ENCODE measurements at places on chromosomes 16 and 17. TPM values are rescaled to one million over a fixed set of nuclear protein-coding genes. Genes with fewer than 3 reads are reported as not detected.

- DNase-seq, result no peak
Measured at GRCh38 chr16:29820730-29821642, 724 bp downstream of the MVP start.

DNA sequence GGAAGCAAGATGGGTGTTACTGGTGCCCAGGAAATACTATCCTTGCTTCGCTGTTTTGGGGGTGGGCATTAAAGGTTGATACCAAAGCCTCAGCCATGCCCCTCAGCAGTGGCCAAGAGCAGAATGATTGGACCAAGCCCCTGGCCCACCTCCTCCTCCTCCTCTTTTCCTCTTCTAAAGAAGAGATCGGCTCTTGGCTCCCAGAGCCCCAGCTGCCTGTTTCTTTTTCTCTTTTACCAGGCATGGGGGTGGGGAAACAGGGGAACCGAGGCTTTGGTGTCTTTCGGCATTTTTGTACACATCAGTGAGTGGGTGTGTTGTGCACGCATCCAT lies 5.8 kb downstream of the THRA start:
- no peak for DNase-seq

GRCh38 chr17:22273308-22273707 lies 581.0 kb downstream of the KCNJ18 start:
- no peak for DNase-seq

DNA sequence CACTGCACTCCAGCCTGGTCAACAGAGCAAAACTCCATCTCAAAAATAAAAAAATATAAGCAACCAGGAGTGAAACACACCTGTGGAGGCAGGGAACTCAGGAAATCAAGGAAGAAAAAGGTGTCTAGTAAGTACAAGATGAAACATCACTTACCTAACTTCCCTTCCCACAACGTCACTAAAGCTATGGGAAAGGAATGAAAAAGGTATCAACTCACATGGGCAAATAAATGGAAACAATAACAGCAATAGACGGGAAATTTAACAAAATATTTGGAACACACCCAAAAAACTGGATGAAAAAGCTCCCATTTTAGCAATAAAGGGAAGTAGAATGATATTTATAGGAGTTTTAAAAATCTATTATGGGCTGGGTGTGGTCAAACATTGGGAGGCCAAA lies 31.1 kb downstream of the DDX19A start:
- no peak for DNase-seq

DNA sequence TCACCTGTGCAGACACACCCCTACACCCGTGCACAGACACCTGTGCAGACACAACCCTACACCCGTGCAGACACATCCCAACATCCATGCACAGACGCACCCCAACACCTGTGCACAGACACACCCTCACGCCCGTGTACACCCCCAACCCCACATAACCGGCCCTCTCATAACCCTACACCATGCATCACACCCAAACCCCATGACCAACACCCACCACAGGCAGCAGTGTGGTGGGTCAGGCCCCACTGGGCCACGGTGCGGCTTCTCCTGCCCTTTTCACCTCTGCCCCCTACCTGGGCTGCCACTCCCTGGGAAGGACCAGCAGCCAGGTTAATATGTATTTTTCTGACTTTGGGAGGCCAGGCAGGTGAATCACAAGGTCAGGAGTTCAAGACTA lies 4.2 kb upstream of the SLC16A3 start:
- no peak for DNase-seq

DNA sequence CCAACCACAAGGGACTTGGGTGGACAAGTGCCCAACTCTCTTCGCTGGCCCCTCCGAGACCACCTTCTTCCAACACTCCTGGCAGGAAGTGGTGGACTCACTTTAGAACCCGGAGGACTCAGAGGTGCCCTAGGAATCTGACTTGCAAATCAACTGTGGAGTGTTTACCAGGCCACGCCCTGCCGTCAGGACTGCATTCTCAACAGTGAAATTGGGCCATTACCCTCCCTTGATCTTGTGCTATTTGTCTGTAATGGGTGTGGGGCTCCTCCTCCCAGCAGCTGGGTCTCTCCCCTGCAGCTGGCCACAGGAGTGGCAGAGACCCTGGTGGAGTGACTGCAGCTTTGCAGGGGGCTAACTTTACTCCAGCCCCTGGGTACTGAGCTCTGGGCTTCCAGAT lies 212.2 kb upstream of the RPL38 start:
- no peak for DNase-seq

DNA sequence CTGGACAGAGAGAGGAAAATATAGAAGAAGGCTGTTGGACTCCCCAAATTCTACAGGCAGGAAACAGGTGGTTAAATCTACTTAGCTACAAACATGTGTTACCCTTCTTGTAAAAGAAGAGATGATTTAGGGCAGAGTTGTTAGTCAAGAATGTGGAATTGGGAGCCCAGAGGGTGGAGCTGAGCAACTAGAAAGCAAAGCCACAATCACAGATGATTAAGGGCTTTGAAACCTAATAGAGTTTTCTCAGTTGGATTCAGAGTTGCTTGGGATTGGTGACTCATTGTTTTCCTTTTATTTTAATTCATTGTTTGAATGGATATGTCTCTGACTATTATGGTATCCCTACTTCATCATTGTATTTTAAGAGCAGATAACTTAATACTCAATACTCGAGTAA lies 6.2 kb downstream of the ACSM5 start:
- no peak for DNase-seq

DNA sequence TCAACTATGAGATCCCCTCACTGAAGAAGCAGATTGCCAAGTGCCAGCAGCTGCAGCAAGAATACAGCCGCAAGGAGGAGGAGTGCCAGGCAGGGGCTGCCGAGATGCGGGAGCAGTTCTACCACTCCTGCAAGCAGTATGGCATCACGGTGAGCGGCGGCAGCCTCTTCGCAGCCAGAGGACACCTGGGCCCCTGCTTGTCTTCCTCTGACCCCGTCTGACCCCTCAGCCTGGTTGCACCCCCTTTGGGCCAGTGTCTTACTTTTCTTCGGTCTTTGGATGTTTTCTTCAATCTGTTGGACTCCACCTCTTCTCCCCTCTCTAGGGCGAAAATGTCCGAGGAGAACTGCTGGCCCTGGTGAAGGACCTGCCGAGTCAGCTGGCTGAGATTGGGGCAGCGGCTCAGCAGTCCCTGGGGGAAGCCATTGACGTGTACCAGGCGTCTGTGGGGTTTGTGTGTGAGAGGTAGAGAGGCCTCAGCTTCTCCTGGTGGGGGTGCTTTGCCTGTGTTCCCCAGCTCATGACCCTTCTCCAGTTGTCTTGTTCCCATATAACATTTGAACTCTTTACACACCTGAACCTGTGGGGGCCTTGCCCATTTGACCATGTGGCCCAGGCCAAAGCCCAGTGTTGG lies 4.4 kb downstream of the CDK5RAP3 start:
- no peak for DNase-seq

GRCh38 chr16:22624800-22625533 lies 114.3 kb downstream of the NPIPB5 start:
- no peak for DNase-seq

- no peak for DNase-seq
Measured at GRCh38 chr16:27242398-27242797, 26.2 kb downstream of the NSMCE1 start.

DNA sequence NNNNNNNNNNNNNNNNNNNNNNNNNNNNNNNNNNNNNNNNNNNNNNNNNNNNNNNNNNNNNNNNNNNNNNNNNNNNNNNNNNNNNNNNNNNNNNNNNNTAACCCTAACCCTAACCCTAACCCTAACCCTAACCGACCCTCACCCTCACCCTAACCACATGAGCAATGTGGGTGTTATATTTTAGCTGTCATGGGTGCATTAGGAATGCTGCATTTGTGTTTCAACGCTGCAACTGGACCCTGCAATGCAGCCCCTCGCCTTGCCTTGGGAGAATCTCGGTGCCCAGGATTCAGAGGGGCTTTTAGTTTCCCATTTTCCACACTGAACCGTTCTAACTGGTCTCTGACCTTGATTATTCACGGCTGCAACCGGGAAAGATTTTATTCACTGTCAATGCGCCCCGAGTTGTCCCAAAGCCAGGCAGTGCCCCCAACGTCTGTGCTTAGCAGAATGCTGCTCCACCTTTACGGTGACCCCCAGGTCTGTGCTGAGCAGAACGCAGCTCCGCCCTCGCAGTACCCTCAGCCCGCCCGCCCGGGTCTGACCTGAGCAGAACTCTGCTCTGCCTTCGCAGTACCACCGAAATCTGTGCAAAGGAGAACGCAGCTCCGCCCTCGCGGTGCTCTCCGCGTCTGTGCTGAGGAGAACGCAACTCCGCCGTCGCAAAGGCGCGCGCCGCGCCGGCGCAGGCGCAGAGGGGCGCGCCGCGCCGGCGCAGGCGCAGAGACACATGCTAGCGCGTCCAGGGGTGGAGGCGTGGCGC lies 43.3 kb downstream of the POLR3K start:
- DNase-seq, result no peak

- DNase-seq, result no peak
Measured at GRCh38 chr17:62581764-62582163, 45.7 kb upstream of the MRC2 start.

- DNase-seq, result no peak
Measured at GRCh38 chr17:42702446-42702845, 20.1 kb downstream of the CNTNAP1 start.

DNA sequence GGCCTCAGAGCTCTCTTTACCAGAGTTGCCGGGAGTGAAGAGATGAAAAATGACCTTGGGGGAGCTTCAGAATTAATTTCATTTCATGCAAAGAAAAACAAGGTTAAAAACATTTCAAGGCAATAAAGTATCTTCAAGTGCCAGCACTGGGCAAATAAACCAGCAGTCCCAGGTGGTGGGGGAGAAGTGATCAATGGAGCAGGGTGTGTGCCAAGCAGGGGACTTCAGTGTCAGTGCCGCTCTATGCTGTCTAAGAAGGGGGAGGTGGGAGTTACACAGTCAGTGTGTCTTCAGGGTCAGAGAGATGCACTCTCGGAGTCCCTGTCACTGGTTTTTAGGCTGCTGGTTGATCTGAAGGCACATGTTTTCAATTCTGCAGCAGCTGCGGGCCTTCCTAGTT lies 57.2 kb upstream of the MGAT5B start:
- DNase-seq, result no peak

GRCh38 chr17:12058535-12058934 lies 37.9 kb downstream of the MAP2K4 start:
- DNase-seq, result no peak

- DNase-seq, result no peak
Measured at GRCh38 chr17:3695129-3695722, 729 bp downstream of the P2RX5 start.

GRCh38 chr16:25580041-25580440 lies 111.7 kb upstream of the HS3ST4 start:
- no peak for DNase-seq

- DNase-seq, result no peak
Measured at GRCh38 chr17:29918922-29919856, 10.8 kb downstream of the SSH2 start.

- peak; percentile 37 for DNase-seq
Measured at GRCh38 chr16:71929048-71929447, 33.7 kb downstream of the IST1 start.

DNA sequence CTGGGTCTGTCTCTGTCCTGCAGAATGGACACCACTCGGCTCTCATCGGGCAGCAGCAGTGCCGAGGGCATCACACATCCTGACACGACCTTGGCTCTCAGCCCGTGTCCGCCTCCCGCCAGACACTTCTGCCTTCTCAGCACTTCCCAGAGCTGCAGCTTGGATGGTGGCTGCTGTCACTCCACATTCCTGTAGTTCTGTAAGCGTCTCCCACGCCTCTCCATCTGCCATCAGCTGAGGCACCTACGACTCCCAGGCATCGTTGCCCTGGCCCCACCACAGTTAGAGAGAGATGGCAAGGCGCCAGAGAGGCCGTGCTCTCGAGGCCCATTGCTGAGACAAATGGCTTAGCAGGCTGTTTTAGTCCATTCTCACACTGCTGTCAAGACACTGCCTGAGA lies 195.9 kb upstream of the CHMP6 start:
- DNase-seq, result no peak

DNA sequence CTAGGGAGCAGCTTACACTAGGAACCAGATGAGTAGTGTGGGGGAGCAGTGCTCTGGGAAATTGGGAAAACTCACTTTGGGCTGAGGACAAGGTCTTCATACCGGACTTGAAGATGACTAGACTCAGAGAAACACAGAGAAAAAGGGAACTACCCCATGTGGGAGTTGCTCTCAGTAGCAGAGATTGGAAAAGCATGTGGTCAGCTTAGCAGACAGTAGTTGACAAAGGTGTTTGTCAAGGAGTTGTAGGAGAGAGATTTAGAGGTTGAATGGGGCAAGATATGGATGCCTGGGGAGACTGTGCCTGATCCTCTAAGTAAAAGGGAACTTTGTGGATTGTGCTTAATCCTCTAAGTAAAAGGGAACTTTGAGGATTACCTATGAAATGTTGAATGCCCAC lies 194.5 kb upstream of the COX10 start:
- DNase-seq, result no peak

DNA sequence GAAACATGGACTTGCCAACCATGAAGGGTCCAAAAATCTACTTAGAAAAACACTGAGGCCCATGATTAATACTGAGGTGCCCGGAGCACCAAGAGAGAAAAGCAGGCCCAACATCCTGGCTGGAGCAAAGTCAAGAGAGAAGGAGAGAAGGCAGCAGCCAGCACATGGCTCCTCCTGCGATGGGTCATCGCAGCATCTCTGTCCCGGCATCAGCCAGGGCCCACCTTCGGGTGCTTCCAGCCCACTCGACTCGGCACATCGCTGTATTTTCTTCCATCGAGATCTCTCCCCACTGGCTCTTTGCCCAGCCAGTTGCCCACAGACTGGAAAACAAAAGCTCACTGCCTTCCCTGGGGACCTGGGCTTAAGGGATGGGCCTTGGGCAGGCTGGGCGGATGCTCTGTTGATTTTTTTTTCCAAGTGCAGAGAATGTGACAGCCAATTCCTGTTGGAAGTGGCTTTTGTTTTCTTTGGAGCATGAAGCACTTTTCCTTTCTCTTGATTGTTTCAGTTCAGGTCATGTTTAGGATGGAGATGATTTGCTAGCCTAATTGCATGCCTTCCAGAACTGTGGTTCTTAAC lies 58.1 kb downstream of the CYB5B start:
- peak; percentile 89 for DNase-seq

GRCh38 chr17:27928587-27928986 lies 35.4 kb upstream of the LYRM9 start:
- no peak for DNase-seq

DNA sequence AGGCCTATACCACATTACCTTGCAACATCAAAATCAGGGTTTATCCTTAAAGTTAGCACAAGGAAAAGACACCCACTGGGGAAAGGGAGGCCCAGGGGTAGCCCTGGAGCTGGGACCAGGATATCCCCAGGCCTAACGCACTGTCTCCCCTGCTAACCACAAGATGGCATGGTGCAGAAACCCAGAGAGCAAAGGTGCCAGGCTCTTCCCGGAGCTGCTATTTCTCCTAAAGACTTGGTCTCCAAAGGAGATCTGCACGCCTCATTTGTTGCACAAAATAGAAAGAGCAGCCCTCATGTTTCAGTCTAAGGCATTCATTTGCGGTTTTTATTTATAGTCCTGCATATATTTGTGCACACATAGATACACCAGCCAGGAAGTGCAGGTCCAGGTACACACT lies 408.6 kb downstream of the SOX9 start:
- DNase-seq, result no peak

GRCh38 chr16:23064639-23065038 lies 84.6 kb downstream of the USP31 start:
- DNase-seq, result no peak

The CDH13 gene
- total RNA-seq, result 62.3 TPM

The CES1 gene
- 0.13 TPM for total RNA-seq

The BICDL2 gene
- total RNA-seq, result not detected

The AOC3 gene
- total RNA-seq, result 0.04 TPM

The PLCD3 gene
- 10.5 TPM for total RNA-seq

The AXIN2 gene
- 3.6 TPM for total RNA-seq

The C17orf100 gene
- total RNA-seq, result 0.40 TPM

Measured in pulmonary artery endothelial cell (primary cell).